ENCODE measurements at places on chromosomes 4 and X. TPM values are rescaled to one million over a fixed set of nuclear protein-coding genes. Genes with fewer than 3 reads are reported as not detected.

- no peak for ATAC-seq
These were observed 108.1 kb upstream of the STOX2 start for GRCh38 chr4:183797011-183797444.

DNA sequence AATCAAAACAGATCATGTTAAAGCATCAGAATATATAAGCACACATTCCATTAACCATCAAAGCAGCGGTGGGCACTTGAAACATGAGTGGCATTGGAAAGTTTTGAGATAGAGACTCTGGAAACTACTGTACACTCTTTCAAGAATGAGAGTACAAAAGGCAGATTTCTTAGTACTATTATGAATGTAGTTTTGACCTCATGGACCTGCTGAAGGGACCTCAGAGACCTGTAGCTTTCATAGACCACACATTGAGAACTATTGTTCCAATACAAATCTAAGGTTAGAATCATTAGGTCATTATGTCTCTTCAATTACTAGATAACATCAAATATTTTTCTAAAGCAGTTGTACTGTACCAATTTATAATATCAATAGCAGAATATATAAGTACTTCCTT, 283.6 kb downstream of the RPA4 start:
- no peak for ATAC-seq

DNA sequence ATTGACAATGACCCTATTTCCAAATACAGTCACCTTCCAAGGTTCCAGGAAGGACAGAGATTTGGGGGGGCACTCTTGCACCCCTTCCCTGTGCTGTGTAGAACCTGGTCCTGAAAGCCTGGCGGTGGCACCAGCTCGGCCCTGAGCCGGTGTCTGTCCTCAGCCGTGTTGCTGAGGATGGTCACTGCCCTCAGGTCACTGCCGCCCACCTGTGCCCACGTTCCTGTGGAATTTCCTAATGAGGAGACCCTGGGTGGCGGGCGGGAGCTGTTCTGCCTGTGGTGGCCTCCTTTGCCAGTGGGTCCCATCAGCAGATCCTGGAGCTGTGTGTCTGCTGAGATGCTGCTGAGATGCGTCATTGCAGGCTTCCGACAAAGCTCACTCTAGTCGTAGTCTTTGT, 32.9 kb downstream of the NELFA start:
- ATAC-seq: no peak

GRCh38 chr4:100797791-100798190, 280.0 kb upstream of the EMCN start:
- no peak for ATAC-seq

- ATAC-seq: no peak
These were observed 229.8 kb upstream of the STS start for GRCh38 chrX:6917666-6918065.

GRCh38 chr4:185717377-185717741, 94.6 kb downstream of the SORBS2 start:
- no peak for ATAC-seq

GRCh38 chr4:170134821-170135220, 45.1 kb upstream of the AADAT start:
- ATAC-seq: no peak

- peak; percentile 43 for ATAC-seq
These were observed 158.3 kb downstream of the CPE start for GRCh38 chr4:165537028-165537648.

GRCh38 chr4:20260821-20261220, 9.1 kb downstream of the SLIT2 start:
- ATAC-seq: no peak

GRCh38 chr4:3706111-3706511, 60.1 kb upstream of the ADRA2C start:
- ATAC-seq: no peak

GRCh38 chrX:13014111-13015096, 30.0 kb downstream of the FAM9C start:
- ATAC-seq: peak; percentile 58

DNA sequence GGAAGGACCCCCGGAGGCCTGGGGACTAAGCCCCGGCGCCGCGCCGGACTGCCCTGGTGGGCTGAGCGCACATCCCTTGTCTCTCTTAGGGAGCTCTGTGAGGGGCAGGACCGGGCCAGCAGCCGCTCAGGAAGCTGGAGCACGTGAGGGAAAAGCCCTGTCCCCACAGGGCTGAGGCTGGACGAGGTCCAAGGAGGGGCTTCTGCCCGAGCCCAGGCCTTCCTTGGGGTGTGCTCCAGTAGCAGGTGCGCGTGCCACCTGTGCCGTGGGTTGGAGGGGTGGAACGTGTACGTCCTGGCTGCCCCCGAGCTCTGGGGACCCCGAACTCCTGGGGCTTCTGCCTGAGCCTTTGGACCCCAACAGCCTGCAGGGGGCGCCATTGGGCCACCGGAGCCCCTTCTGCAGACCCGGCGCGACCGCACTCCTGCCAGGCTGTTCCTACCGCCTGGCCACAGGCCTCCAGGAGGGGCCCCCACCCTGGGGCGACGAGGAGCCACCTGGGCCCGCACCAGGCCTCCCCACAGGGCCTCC, 27.2 kb downstream of the TACC3 start:
- peak; percentile 47 for ATAC-seq

DNA sequence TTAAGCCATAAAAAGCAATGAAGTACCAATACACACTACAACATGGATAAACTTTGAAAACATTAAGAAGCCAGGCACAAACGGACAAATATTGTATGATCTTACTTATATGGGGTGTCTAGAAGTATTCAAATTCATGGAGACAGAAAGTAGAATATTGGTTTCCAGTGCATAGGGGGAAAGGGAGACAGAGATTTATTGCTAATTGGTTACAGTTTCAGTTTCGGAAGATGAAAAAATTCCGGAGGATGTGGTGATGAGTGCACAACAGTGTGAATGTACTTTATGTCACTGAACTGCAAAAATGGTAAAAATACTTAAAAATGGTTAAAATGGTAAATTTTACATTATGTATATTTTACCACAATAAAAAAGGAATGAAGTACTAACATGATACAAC, 5.1 kb upstream of the PRDX4 start:
- peak; percentile 67 for ATAC-seq

DNA sequence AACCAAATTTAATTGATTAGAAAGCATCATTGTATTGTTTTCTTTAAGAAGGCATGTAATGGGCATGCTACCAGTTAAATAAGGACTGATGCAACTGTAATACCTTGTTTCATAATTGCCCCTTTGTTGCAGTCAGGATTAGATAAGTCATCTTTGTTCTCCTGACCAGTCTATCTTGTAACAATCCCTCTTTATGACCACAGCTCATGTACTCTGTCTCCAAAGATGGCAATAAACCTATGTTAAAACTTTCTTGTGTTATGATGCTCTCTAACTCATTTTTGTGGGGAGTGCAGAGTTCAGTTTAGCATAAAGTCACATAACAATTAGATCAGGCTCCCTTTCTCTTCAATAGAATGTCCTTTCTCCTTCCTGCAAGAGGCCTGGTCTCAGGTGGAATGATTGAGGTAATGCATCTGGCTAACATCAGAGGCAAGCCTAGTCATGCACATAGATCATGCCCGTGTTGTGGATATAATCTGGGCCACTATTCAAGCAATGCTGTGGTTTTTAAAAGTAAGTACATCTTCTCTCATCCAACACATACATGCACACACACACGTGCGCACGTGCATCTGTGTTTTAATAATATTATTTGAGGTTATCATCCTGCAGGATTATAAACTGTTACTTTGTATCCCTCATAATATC, 45.6 kb downstream of the TMEM154 start:
- no peak for ATAC-seq

DNA sequence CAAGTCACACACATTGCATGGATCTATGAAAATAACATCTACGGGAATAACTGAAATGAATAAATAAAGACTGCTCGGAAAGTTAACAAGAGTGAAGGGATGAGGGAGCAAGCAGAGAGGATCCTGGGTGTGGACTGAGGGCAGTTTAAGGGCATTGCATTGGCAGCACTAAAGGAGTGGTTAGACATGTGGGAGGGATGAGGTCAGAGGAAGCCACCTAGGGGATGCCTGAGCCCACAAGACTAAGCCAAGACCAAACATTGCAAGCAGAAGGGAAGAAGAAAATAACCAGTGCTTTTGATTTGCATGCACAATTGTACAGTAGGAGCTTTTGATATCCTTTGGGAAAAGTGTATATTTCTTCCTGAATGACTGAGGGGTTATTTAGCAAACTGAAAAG, 106.1 kb downstream of the MSL3 start:
- no peak for ATAC-seq

- no peak for ATAC-seq
These were observed 12.8 kb downstream of the SCD5 start for GRCh38 chr4:82785611-82786400.

CHRNA9 gene
- total RNA-seq: not detected

PWWP3B gene
- not detected for total RNA-seq

ASB9 gene
- total RNA-seq: 3.1 TPM

SPACA5 gene
- total RNA-seq: not detected

CRMP1 gene
- not detected for total RNA-seq

NUDT10 gene
- 0.58 TPM for total RNA-seq

SMIM31 gene
- not detected for total RNA-seq

Data from activated T-helper 17 cell treated with anti-CD3 and anti-CD28 coated beads, Interleukin-2, amount 50 U/mL, for 72 hours (primary cell).